ENCODE measurements at places on chromosomes 12 and 14. TPM values are rescaled to one million over a fixed set of nuclear protein-coding genes. Genes with fewer than 3 reads are reported as not detected.

SLC10A1 gene
- total RNA-seq = not detected

HOXC12 gene
- total RNA-seq = not detected

KRT3 gene
- not detected for total RNA-seq

GRCh38 chr12:48189331-48190125 is 6.1 kb downstream of the CCDC184 start:
- no peak for DNase-seq

DNA sequence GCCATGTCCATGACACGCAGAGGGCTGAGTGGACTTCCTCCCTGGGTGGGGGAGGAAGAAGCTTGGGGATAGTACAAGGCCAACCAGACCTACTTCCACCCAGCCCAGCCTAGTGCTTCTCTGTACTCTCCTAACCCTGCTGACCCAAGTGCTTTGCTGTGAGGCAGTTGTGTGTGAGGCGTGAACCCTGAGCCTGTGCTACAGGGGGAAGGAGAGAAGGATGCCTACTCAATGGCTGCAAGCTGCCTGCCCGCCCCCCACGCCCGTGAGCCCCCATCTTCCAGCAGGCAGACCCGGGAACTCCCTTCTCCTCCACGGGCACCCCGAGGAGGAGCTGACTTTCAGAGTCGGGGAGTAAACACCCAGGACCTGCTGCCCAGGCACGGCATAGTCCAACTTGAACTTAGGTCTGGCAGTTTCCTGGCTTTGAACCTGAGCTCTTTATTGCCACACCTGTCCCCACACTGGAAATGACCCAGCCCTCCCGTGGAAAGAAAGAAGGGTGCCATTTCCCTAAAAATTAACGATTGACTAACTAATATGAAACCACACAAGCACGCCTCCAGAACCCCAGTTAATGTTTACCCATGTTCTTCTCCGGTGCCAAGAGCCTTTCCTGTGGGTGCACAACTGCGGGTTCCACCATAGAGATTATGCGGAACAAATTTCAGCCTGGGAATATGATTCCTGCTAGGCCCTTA is 10.8 kb downstream of the ALDH2 start:
- DNase-seq = no peak

MGST1 gene
- 310 TPM for total RNA-seq

DNA sequence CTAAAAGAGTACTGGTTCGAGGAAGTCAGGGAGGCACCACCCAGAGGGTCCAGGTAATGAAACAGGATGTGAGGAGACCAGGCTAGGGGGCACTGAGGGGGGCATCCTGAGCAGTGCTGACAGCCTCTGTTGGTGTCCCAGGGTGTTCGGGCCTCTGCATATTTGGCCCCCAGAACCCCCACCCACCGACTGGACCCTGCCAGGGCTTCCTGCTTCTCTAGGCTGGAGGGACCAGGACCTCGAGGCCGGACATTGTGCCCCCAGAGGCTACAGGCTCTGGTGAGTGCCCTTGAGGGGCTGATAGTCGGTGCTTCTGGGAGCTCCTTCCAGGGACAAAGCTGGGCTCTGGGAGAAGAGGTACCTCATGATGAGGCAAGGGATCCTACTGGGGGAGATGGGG is 2.6 kb downstream of the TROAP start:
- no peak for DNase-seq

- peak; percentile 24 for DNase-seq
Observed at GRCh38 chr12:88334271-88334670, 192.2 kb downstream of the TMTC3 start.

GRCh38 chr14:76941544-76941943 is 87.0 kb downstream of the IRF2BPL start:
- DNase-seq = no peak

DNA sequence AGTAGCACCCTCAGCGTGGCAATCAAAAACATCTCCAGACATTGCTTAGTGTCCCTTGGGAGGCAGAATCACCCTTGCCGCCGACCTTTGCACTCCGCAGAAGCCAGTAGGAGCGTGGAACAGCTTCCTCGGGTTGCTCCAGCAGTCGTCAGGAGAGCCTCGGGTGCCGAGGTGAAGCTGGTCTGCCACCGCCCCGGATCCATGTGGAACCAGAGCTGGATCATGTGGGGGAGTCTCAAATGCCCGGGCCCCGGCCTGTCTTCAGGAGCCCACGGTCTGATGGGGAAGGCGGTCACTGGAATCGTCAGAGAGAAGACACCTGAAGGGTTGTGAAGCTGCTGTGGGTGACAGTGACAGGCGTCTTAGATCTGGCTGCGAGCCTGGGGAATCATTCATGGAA is 14.3 kb downstream of the MVK start:
- DNase-seq = no peak

DNA sequence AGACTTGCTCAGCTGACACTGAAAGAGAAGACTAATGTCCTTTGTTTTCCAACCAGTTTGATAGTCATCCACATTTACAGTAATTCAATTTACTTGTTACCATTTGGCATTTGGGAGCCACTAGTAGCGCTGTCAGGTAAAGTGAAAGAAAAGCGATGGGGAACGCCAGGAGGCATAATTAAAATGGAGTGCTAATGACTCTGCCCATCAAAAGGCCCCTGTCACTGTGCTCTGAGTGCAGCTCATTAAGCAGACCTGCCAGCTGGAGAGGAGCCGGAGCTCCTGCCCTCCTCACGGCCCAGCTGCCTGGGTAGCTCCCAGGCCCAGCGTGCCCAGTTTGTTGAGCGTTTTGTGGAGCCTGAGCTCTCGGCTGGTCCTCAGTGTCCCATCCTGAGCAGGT is 463.6 kb upstream of the CCDC196 start:
- DNase-seq = no peak

GRCh38 chr12:120625557-120626419 is 14.6 kb upstream of the CABP1 start:
- DNase-seq = no peak

CACNA1C gene
- total RNA-seq = 11.8 TPM

DNA sequence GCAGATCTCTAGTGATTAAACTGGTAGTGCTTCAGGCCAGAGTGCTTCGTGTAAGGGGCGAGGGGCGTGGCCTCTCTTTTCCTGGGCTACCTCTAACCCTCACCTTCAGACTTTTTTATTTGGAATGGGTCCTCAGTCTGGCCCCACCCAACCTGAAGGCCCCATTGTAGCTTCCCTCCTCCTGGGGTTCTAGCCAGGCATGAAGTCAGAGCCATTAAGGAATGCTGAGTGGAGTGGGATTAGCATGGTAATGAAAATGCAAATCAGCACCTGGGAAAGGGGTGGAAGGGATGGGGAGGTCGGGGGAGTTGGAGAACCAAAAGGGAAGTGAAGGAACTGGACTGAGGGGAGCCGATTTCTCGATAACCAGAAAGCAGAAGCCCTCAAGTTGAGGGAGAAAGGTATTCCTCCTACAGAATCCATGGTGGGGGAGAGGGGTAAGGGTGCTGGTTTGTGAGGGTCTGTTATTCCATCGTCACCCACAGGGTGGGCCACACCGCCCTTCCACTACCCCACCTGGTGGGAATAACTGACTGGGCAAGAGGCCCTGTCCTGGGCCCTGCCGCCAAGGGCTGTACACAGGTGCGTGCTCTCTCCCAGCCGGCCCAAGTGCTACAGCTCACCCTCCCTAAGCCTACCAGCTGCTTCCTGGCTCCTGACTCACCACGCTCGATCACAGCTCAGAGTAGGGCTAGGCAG is 14.1 kb downstream of the ZFHX2 start:
- no peak for DNase-seq

GRCh38 chr12:48995086-48995879 is 3.9 kb downstream of the DDN start:
- peak; percentile 72 for DNase-seq

DNA sequence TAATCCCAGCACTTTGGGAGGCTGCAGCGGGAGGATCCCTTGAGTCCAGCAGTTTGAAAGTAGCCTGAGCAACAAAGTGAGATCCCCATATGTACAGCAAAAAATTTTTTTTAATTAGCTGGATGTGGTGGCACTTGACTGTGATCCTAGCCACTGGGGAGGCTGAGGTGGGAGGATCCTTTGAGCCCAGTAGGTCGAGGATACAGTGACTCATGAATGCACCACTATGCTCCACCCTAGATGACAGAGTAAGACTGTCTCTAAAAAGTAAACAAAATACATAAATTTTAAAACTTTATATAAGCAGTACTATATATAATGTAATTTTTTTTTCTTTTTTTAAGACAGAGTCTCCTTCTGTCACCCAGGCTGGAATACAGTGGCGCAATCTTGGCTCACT is 115.4 kb downstream of the ESR2 start:
- DNase-seq = no peak

- DNase-seq = no peak
Observed at GRCh38 chr14:77142005-77142800, 612 bp upstream of the ZDHHC22 start.
